ENCODE measurements at places on chromosomes 5 and 9.
A peak's percentile ranks its signal among the peaks of the same experiment; 100 is the strongest.

GRCh38 chr9:94638335-94639060 is 820 bp downstream of the FBP1 start:
- DNase-seq = no peak

GRCh38 chr5:91025449-91025848 is 357.7 kb downstream of the ARRDC3 start:
- DNase-seq = no peak

GRCh38 chr5:1762883-1763547 is 36.6 kb downstream of the MRPL36 start:
- DNase-seq = no peak

DNA sequence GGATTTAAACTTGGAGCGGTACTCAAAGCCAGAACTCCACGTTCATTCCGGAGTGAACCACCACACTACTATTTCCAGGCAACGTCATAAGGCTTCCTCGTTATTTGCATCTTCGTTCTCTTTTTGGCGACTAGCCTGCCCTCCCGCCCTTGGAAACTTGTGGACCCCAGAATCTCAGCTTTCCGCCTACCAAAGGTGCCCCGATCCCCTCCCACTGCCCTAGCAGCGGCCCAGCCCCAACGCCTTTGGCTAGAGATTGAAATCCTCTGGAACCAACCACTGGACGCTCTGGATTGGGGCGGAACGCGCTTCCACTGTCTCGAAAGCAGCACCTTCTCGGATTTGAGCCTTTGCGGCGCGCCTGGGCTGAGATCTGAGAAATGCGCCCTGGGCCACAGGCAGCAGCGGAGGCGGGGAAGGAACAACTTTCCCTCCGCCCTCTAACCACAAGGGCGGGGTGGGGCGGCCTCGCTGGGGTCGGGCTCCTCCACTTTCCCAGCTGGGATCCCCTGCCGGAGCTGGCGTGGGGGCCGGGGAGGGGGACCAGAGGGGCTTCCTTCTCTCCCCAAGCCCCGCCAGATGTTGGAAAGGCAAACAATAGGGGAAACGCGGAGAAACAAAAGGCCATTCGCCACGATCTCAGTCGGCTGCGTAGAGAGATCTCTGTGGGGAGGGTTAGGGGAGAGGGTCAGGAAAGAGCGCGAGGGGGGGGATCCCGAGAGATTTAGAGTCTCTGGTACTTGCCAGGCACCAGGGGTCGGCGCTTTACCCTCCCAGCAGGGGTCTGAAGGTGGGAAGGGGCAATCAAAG is 1.3 kb downstream of the MOB3B start:
- DNase-seq = peak; percentile 48

- DNase-seq = no peak
Observed at GRCh38 chr5:12217039-12217438, 312.8 kb upstream of the CTNND2 start.

- DNase-seq = no peak
Observed at GRCh38 chr5:147743678-147744374, 38.7 kb downstream of the JAKMIP2 start.

- no peak for DNase-seq
Observed at GRCh38 chr9:85319936-85320656, 421.7 kb downstream of the AGTPBP1 start.

Measured in activated CD4-positive, alpha-beta T cell treated with anti-CD3 and anti-CD28 coated beads for 4 hours (primary cell).